ENCODE measurements at places on chromosomes 11 and 22.

GRCh38 chr11:75706260-75706729 lies 11.3 kb upstream of the MOGAT2 start:
- peak; percentile 74 for DNase-seq

DNA sequence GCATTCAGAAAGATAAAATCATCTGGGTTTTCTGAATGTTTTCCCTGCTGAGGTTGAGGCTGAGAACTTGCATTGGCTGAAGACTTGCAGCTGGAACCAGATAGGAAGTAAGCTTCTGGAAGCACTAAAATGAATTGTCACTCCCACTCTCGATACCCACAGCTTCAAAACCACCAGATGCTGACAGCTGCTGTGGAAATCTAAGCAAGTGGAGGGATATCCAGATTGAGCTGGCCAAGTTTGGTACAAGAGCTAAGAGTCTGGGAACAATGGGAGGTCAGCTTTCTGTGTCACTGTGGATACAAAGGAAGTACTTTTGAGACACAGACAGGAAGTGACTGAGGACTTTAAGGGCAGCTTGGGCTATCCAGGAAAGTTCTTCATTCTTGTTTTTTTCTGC lies 51.3 kb upstream of the CD44 start:
- no peak for DNase-seq

DNA sequence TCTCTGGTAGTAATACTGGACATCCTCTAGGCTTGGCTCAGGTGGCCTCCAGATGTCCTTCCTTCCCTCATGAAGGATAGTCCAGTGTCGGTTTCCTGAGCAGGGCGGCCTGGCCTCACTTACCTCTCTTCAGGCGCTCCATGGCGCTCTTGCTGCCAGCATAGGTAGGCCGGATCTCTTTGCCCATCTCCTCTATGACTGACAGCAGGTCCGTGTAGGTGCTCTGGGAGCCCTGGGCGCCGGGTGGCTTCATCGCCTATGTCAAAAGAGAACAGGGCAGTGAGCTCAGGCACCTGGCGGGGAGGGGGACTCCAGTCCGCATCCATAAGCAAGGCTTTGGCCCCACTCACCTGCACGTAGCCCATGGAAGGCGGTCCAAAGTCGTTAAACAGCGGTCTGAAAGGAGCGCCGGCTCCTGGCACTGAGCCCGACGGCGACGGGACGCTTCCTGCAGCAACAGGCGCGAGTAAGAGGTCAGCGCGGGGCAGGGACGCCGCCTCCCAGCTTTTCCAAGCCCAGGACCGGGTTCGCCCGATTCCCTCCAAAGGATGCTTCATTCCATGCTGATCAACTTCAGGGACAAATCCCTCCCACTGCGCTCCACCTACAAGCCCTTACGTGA lies 609 bp downstream of the CDK2AP2 start:
- DNase-seq, result no peak

DNA sequence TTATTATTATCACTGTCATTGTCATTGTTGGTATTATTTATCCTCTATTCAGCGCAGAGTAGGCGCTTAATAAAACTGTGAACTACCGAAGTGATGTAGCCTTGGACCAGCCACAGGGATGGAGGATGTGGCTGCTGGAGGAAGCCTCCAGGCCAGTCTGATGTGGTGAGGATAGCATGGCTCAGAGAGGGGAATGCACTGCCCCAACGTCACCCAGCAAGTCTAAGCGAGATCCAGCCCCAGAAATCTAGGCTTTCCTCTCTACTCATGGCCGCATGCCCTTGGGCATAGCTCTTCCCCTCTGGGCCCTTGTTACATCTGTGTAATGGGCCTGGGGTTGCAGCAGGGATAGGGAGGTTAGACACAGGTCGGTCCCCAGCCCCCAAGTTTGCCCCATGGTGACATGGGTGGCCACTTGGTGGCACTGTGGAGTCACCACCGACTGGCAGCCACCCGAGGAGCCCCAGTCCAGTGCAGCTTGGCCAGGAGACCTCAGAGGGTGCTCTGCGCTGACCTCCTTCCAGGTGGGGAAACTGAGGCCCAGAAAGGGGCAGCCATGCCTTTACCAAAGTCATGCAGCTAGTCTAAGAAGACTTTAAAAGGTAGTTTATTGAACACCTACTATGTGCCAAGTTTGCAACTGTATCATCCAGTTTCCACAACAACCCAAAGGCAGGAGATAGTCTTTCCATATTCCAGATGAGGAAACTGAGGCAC lies 395.7 kb downstream of the MN1 start:
- DNase-seq, result no peak

GRCh38 chr22:28029201-28029948 lies 110.3 kb upstream of the PITPNB start:
- DNase-seq, result peak; percentile 89

DNA sequence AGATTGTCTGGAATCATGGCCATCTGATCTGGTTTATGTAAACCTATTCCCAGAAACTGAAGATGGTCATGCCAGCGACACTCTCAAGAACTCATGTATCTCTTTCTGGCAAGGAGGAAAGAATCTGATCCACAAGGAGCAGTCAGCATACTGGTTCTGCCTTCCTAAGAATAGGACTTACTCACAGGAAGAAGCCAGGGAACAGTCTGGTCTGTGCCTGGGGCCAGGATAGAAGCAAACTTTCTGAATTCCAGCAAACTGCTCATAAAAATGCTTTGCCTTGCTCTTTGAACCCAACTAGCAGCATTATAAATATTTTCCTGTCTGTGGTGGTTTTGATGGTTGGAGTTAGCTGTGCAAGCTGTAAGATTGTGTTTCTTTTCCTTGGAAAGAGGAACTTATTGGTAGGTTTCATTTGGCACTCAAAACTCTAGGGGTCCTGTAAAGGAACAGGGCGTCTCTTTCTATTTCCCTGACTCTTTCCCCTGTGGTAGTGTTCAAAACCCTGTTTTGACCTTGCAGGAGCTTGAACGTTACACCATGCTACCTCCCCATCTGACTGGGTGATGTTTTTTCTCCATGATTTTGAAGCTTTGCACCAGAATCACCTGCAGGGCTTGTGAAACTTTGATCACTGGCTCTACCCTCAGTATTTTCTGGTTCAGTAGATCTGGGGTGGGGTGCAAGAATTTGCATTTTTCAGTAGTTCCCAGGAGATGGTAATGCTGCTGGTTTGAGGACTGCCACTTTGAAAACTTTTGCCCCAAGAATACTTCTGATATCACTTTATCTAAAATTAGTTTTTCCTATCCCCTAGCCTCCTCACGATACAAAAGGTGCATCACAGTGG lies 627.8 kb upstream of the ANO5 start:
- no peak for DNase-seq

- DNase-seq, result peak; percentile 4
These were observed at the start of gene PLA2G3 for GRCh38 chr22:31139866-31140716. TSS of gene PLA2G3 (minus strand) at chr22:31140508. CDS start at chr22:31140354, 154 bp downstream.

- no peak for DNase-seq
These were observed 115.2 kb upstream of the TIMP3 start for GRCh38 chr22:32686354-32686753.
